ENCODE measurements at places on chromosomes 1 and 21.

DNA sequence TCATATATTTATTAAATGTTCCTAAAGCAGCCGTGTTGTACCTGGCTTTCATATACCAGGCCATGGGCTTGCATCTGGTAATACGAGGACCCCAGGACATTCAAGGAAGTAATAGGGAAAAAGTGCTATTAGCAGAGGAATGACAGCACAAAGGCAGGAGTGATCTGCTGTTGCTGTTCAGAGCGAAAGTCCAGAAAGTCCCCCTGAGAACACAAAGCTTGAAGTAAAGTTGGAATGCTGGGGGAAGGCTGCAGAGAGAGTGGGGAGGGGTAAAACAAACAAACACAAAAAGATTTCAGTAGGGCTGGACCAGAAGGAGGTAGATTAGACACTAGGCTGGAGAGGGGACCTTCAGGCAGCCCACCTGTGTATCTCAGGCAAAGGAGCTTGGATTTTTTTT is 94.6 kb upstream of the C8B start:
- DNase-seq, result no peak

- DNase-seq, result no peak
Measured at GRCh38 chr1:67618285-67619018, 66.5 kb upstream of the GADD45A start.

- no peak for DNase-seq
Measured at GRCh38 chr1:90817399-90817798, 100.3 kb upstream of the BARHL2 start.

DNA sequence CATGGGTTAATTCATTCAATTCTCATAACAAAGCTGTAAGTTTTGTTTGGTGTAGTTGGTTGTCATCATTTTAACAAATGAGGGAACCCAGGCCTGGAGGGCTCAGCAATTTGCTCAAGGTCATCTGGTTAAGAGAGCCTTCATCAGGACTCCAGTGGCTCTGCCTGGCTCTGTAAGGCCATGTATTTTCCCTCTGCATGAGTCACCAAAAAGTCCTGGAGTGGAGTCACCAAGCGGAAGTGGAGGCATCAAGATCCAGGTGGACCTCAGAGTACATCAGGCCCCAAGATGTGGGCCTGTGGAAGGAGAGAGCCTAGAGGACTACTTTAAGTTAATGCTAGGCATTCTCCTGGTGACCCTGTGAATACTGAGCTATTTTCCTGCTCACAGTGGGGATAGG is 30.0 kb upstream of the RBM15 start:
- DNase-seq, result no peak

DNA sequence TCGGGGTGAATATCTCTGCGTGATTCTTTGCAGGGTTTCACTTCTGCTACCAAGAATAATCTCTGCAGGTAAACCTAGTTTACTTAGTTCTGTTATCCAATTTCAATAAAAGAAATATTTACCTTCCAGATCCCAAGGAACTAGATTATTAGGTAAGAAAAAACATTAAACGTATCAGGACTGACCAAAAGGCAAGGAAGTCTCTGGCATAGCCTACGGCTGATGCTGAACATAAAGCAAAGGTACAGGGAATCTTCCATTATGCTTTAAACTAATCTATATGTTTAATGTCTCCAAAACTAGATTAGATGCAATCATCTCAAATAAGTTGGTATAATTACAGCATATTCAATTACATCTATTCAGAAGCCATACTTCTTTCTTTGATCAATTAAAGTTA is 168.9 kb downstream of the KCNK2 start:
- no peak for DNase-seq
